Stimulated activated effector memory CD8-positive, alpha-beta T cell treated with anti-CD3 and anti-CD28 coated beads, Interleukin-12 subunit alpha, Interleukin-12 subunit beta, amount 100 ng/mL, for 72 hours (primary cell): ENCODE measurements at places on chromosomes 11 and 22.

GRCh38 chr22:30424534-30425326, 838 bp upstream of the MTFP1 start:
- no peak for DNase-seq

DNA sequence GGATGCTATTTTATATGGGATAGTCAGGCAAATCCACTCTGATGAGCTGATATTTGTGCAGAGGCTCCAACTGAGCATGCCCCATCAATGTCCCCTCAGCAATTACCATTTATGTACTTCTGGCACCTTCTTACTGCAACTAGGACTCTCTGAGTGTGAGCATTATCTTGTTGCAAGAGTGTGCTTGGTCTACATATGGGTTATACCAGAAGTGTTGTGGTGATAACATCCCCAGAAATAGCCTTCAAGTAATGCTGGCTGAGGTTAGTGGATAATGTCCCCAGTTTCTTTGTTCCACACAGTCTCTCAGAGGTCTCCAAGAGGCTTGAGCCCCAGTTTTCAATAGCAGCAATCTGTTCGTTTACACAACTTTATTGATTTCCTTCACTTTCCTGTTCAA, 408.6 kb downstream of the JRKL start:
- no peak for DNase-seq

DNA sequence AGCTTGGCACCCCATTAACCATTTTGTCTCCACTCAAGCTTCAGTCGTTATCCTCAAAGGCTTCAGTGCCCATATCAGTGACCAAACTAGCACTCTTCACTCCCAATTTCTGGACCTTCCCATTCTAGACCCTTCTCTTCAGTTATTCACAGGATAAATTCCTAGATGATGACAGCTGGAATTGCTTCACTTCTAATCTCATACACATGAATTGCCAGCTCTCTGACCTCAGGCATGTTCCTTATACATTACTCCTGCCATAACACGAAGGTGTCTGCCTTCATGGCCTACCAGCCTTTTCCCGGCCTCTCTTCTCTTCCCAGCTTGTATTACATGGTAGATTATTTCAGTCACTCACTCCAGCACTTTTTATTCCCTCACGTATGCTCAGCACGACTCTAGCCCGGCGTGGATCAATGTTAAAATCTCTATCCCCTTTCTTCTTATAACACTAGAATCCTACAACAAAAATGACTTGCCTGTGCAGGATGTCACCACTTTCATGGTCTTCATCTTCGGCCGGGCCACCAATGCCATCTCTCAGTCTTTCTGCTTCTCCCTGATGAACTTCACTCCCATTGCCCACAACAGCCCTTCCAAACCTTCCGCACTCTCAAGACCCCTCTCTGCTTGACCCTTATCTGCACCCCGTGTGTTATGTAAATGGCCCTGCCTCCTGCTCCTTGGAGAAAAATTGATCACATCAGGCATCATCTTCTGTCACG, 36.9 kb downstream of the EIF3F start:
- no peak for DNase-seq

DNA sequence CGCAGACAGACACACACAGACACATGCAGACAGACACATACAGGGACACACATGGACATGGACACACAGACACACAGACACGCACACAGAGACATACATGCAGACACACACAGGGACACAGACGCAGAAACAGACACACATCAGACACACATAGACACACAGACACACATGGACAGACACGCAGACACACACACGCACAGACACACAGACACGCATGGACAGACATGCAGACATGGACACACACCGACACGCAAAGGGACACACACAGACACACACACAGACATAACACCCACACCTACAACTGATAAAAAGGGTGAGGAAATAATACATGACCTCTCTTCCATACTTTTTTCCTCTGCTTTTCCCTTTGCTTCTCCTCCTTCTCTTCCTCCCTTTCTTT, 146.2 kb downstream of the HIPK3 start:
- no peak for DNase-seq

DNA sequence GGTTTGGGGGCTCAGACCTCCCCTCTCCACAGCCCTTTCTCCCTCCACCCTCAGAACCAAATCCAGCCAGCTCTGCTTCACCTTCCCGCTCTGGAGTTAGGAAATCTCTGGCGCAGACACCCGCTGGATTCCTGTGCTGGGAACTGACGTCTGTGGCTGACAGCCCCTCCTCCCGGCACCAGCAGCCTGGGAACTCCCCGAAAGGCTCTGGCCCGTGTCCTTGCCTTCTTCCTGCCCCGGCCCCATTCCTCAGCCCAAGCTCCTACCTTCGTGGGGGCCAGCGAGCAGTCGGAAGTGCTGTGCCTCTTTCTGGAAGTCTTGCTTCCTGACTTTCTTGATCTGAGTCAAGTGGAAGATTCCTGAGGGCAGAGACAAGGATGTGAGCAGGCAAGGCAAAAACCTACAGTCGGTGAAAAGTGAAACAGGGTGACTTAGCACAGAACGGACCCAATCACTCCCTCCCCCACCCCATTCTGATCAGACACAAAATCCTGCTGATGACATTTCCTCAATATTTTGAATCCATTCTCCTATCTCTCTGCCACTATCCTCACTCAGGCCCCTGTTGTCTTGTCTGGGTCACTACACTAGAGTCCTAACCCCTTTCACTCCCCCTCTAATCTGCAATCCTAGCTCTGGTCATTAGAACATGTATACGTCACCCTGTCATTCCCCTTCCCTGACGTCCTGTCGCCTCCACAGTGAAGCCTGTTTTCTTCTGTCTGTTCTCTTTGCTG, 34.1 kb downstream of the CHRDL2 start:
- no peak for DNase-seq

- DNase-seq, result no peak
Measured at GRCh38 chr11:1387961-1388762, 1.6 kb upstream of the BRSK2 start.

DNA sequence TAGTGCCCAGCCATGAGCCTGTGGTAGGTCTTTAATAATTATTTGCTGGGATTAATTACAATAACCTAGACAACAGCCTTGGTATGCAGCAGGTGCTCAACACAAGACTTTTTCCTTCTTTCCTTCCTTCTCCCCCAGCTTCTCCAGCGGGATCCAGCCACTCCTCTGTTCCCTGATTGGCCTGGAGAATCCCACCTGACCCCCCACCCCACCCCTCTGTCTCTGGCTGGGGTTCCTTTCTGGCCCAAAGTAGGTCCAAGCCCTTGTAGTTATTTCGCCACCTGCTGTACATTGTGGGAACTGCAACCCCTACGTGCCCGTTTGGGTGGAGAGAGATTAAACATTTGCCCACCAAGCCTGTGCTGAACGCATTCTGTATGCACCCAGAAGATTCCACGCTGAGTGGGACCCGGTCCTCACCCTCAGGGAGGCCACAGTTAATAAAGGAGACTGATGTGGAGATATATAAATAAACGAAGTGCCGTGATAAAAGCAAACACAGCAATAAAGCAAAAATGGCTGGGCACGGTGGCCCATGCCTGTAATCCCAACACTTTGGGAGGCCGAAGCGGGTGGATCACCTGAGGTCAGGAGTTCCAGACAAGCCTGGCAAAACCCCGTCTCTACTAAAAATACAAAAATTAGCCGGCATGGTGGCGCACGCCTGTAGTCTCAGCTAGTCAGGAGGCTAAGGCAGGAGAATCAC, 32.1 kb upstream of the DGKZ start:
- DNase-seq, result peak; percentile 64

- no peak for DNase-seq
Measured at GRCh38 chr22:32576553-32577253, 102.1 kb downstream of the FBXO7 start.

DNA sequence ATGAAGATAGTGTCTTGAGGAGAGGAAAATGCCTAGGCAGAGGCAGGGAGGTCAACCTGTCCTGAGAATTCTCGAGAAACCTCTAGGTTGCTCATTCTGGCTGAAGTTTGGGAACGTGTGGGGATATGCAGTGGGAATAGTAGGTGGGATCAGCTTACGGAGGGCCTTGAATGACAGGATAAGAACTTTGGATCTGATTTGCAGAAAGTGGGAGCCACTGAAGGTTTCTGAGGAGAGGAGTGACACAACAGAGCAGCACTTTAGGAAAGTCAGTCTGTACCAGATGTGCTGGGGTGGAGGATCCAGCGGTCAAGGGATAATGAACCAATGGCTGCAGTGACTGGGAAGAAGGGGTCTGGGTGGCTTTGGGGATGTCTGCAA, 2.4 kb downstream of the CD82 start:
- DNase-seq, result no peak

GRCh38 chr11:62540804-62541701, 5.6 kb downstream of the AHNAK start:
- peak; percentile 82 for DNase-seq

DNA sequence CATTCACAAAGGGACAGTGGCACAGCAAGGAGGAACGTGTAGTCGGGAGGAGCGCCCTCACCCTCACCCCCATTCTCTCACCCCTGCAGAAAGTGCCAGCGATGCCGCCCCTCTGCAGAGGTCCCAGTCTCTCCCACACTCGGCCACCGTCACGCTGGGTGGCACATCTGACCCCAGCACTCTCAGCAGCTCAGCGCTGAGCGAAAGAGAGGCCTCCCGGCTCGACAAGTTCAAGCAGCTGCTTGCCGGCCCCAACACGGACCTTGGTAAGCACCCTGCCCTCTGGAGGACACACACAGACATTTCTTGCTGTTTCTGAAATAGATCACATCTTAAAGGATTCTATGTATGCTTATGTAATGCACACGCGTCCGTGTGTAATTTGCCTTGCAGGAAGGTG, 34.9 kb downstream of the TBC1D22A start:
- DNase-seq, result no peak
